Activated CD8-positive, alpha-beta memory T cell treated with anti-CD3 and anti-CD28 coated beads for 36 hours (primary cell): ENCODE measurements at places on chromosomes 13 and 19. TPM values are rescaled to one million over a fixed set of nuclear protein-coding genes. Genes with fewer than 3 reads are reported as not detected.

The ZNF177 gene
- 0.48 TPM for total RNA-seq

The IZUMO4 gene
- total RNA-seq = 8.5 TPM

The TEX26 gene
- total RNA-seq = not detected

The C19orf12 gene
- 36.6 TPM for total RNA-seq

The ZNF541 gene
- not detected for total RNA-seq

The CEACAM21 gene
- total RNA-seq = 41.9 TPM

The RXFP2 gene
- not detected for total RNA-seq

The ELSPBP1 gene
- not detected for total RNA-seq

The ZNF790 gene
- total RNA-seq = 7.3 TPM

The DOCK6 gene
- total RNA-seq = 2.2 TPM

The IL11 gene
- 0.21 TPM for total RNA-seq

The CLEC17A gene
- total RNA-seq = 1.3 TPM

The NXNL1 gene
- not detected for total RNA-seq

The ZNF491 gene
- 0.80 TPM for total RNA-seq

The IFNL2 gene
- total RNA-seq = not detected

The CASP14 gene
- total RNA-seq = not detected

The ZNF431 gene
- total RNA-seq = 13.8 TPM

The CNFN gene
- not detected for total RNA-seq

The CKM gene
- not detected for total RNA-seq

The HAUS5 gene
- total RNA-seq = 38.8 TPM

The IGLON5 gene
- total RNA-seq = 0.21 TPM

The BABAM1 gene
- total RNA-seq = 129 TPM

The PTGIR gene
- total RNA-seq = 24.2 TPM

The ZNF112 gene
- total RNA-seq = 0.36 TPM

The UHRF1 gene
- total RNA-seq = 228 TPM

The TNFSF13B gene
- 0.53 TPM for total RNA-seq

The SKA3 gene
- total RNA-seq = 39.4 TPM

The ZNF568 gene
- total RNA-seq = 6.5 TPM

The BRSK1 gene
- 5.7 TPM for total RNA-seq

The IL12RB1 gene
- 18.7 TPM for total RNA-seq

The TEKTIP1 gene
- total RNA-seq = 0.67 TPM

The ADM5 gene
- total RNA-seq = 7.3 TPM

The FAM124A gene
- 0.13 TPM for total RNA-seq

The CRX gene
- not detected for total RNA-seq

The PRTN3 gene
- total RNA-seq = not detected
